Fibroblast of gingiva (primary cell): ENCODE measurements at places on chromosomes 2 and 18.

DNA sequence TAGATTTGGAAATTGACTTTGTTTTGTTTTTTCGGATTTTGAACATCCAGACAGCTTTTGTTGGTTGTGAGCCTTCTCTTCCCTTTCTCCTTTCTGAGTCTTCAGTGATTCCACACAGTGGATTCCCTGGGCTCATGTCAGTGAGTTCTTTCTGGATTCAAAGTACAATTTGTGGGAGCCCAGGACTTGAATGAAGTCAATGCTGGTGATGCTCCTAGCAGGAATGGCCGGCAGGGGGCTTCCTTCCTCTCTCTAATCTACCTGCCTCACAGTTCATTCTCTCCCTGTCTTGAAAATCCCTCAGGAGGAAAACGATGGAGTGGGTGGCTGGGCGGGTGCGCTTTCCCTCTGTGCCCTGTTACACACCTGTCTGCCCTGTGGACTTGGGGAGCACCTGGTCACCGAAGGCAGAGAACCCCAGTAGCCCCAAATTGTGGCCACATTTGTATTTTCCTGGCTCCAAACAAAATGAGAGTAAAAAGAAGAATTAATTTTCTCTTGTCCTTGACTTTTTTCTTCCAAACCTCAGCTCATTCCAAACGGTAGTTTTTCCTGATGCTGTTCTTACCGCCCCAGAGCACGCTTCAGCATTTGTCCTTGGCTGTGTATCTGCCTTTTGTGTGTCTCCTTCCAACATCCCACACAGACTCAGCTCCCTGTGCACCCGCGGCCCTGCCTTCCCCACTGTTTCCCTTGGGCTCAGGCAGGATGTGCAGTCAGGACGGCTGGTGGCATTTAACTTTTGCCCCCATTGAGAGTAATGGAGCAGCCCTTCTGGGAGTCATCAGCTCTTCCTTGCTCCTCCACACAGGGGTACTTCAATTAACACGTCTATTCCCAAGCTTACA is 86.6 kb downstream of the MARCO start:
- no peak for DNase-seq

GRCh38 chr18:36298126-36298741 is 721 bp downstream of the FHOD3 start:
- DNase-seq = no peak

DNA sequence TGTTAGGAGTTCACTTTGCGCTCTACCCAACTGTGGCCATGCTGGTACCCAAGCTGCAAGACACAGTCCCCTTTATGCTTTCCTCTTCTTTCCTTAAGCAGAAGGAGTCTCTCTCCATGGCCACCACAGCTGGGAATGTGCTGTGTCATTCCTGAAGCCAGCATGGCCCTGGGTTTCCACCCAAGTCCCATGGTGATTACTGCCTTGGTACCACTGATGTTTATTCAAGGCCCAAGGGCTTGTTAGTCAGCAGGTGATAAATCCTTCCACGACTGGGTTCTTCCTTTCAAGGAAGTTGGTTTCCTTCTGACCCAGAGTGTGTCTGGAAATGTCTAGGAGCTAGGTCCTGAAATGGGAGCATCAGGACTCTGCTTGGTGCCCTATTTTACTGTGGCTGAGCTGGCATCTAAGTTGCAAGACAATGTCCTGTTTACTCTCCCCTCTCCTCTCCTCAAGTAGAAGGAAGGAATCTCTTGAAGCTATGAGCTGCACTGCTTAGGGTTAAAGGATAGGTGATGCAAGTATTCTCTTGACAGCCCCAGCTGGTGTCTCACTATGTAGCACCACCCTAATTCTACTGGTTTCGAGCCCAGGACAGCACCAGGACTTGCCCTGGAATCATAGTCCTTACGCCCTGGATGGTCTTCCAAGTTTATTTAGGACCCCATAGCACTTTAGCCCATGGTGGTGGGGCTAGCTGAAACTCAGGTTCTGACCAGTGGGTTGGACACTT is 18.7 kb upstream of the NUP35 start:
- DNase-seq = no peak

- no peak for DNase-seq
These were observed 184.5 kb downstream of the WDPCP start for GRCh38 chr2:63403820-63404219.

DNA sequence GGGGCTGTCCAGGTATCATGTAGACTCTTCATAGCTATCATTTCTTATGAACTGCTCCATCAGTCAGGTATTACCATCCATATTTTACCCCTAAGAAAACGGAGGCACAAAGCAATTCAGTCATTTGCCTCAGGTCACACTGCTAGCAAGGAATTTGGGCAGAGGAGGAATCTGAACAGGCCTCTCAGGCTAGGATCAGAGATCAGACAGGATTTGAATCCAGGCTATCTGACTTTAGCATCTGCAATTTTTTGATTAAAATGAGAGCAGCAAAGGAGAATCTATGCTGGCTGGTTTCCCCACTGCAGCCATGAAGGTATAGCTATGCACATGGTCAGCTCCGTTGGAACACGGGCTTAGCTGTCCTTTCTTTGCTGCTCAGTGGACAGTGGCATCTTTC is 60.1 kb downstream of the TACR1 start:
- no peak for DNase-seq

GRCh38 chr2:23940718-23941620 is 706 bp downstream of the UBXN2A start:
- peak; percentile 34 for DNase-seq

GRCh38 chr2:157359628-157360027 is 34.0 kb upstream of the ERMN start:
- no peak for DNase-seq

DNA sequence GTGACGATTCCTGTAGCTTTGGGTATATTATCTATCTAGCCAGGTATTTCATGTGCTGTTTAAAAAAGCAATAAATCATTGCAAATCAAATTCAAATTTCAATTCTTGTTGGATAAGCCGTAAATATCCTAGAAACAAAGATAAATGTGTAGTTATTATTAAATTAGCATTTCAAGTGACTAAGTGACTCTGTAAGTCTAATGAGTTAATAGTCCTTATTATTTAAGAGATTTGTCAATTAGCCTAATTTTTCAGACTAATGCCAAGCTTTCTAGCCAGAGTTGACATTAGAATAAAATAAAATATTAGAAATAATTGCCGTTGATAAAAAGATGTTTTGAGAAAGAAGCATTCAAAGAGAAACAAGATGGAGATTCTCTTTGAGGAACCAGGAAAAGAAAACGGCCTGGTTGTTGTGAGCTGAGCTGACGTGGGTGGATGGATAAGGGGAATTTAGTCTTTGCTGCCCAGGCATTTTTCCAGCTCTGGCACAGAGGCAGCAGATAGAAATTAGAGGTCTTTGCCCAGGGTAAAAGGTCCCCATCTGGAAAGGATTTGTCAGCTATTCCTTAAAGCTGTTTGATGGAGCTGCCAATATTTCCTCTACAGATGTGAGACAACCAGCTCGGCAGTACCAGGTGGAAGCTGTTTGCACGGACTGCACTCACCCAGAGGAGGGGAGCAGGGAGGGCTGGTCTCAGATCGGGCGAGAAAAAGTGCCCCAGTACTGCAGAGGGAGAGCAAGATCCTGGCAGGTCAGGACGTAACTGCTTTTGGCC is 117.3 kb upstream of the SEC11C start:
- DNase-seq = peak; percentile 90

DNA sequence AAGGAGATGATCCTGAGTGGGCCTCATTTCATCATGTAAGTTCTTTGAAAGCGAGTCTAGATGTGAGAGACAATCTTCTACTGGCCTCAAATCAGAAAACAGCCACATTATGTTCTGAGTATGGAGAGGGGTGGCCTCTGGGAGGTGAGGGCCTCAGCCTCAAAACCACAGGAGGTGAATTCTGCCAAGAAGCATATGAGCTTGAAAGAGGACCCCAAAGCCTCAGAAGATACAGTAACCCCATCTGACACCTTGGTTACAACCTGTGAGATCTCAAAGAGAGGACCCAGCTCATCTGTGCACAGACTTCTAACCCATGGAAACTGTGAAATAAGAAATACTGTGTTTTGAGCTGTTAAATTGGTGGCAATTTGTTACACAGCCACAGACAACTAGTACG is 200.1 kb downstream of the ARHGAP15 start:
- DNase-seq = no peak

GRCh38 chr2:217798743-217799562 is 203.8 kb downstream of the TNS1 start:
- DNase-seq = no peak

DNA sequence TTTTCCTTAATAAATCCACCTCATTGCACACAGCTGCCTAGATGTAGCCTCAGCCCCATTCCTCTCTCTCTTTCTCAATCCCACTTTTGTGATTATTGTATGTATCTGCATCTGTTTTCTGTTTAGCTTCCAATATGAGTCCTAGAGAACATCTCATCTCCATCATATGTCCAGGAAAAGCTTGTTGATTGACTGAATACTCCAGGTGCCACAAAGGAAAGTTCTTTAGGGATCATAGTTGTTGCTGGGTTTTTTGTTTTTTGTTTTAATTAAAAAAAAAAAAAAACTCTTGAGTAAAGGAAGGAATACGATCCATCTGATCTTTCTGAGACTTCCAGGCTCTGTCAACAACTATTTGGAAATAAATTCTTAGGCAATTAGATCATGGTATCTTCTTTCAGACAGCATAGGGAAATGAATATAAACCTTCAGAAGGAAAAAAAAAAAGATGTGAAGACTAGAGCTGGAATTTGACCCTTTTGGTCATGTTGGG is 42.5 kb downstream of the KIAA2012 start:
- DNase-seq = peak; percentile 90

DNA sequence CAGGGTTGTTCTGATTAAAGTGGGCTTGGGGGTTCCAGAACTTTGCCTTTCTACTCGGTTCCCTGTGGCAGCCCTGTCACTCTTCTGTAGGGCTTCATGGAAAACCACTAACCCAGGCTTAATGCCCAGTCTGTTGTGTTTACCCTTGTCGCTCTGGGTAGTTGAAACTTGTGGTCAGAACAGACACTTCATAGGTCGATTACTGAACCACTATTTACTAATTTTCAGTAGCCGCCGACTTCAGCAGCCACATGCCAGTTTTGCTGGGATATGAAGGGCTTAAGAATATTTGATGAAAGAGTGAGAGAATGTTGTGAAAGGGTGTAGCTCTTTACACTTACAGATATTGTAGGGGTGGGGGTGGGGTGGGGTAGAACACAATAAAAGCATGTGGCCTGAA is 362.3 kb downstream of the RND3 start:
- DNase-seq = peak; percentile 65

DNA sequence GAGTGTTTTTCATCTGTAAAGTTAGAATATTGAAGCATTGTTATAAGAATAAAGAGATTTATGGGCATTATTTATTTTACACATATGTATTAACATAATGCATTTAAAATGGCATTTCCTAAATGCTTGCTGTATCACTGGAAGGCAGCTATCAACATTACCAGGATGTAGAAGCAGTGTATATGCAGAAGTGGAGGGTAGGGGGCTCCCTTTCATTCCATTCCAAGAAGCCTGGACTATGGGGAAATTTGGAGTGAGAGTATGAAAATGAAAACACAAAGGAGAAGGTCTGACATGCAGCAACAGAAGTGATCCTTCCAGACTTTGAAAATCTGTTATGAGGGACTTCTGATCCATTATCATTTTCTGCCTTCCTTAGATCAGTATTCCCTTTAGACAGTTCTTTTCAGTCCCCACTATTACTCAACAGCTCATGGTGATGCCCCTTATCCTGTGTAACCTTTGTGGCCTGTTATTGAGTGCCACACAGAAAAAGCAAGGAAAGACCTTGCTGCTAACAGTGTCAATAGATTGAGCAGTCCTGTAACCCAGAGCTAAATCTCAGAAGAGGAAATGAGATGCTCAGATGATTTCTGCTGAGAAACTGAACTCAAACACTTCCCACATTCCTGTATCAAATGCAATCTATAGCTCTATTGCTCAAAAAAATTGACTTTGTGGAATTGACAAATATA is 216.6 kb downstream of the HNMT start:
- no peak for DNase-seq

GRCh38 chr18:58051765-58052460 is 7.9 kb downstream of the NEDD4L start:
- no peak for DNase-seq

DNA sequence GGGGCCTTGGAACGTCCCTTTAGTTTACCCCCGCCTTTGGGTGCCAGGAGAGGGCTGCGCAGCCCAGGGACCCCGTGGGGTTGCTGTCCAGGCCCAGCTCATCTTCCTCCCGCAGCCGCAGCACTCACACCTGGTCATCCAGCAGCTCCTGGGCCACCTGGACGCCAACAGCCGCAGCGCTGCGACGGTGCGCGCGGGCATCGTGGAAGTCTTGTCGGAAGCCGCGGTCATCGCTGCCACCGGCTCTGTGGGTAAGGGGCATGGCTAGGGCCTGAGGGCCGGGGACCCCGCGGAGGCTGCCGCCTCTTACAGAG is 37.2 kb downstream of the POMC start:
- no peak for DNase-seq

- DNase-seq = no peak
These were observed 99.4 kb downstream of the CBLN2 start for GRCh38 chr18:72444798-72445155.

DNA sequence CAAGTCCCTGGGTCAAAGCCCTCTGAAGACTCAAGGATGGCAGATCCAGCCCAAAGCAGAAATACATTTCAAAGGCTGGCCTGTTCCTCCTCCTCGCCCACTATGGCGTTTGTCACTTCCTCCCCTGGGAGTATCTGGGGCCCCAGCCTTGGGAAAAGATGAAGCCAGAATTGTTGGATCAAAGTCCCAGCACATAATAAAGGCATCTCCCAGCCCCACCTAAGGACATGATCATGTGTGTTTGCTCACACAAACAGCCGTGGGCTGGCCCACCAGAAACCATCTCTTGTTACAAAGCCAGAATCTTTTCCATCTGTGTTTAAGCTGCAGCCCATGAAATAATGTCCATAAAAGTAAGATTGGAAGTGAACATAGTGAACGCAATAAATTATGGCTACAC is 50.1 kb upstream of the HAAO start:
- DNase-seq = no peak

DNA sequence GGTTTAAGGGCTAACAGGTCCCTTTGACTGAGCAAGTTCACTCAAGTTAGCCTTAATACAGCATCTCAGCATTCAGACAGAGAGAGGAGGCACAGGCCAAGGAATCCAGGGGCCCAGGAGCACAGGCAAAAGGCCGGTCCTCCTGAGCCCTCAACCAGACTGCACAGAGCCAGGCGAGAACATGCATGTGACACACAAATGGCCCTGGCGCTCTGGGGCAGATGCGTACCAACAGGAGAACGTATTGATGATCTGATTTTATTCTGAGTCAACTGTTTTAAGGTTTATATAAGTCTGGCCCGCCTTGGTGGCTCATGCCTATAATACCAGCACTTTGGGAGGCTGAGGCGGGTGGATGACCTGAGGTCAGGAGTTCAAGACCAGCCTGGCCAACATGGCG is 34.9 kb downstream of the KCNIP3 start:
- DNase-seq = no peak

GRCh38 chr2:24206714-24207113 is 31.9 kb downstream of the FAM228A start:
- no peak for DNase-seq

DNA sequence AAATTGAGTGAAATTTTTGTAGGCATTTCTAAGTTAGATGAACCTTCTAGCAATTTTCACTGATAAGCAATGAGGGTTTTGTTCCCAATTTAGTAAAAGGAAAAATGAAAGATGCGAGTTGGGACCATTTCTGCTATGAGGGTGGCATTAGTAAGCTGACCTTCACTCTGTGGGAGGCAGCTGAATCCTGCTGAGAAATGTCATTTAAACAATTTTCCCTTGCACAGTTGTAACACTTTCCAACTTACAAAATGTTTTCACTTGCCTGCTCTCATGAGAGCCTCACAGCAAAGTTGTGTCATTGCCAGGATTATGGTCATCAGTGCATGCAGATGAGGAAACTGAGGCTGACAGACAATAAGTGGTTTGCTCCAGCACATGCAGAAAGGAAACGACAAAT is 527.7 kb downstream of the TNS1 start:
- DNase-seq = no peak

GRCh38 chr2:219918254-219918653 is 290.8 kb downstream of the SLC4A3 start:
- DNase-seq = no peak
